ENCODE measurements at places on chromosomes 13 and 19.

- DNase-seq: no peak
Observed at GRCh38 chr13:76758257-76758656, 127.9 kb downstream of the KCTD12 start.

DNA sequence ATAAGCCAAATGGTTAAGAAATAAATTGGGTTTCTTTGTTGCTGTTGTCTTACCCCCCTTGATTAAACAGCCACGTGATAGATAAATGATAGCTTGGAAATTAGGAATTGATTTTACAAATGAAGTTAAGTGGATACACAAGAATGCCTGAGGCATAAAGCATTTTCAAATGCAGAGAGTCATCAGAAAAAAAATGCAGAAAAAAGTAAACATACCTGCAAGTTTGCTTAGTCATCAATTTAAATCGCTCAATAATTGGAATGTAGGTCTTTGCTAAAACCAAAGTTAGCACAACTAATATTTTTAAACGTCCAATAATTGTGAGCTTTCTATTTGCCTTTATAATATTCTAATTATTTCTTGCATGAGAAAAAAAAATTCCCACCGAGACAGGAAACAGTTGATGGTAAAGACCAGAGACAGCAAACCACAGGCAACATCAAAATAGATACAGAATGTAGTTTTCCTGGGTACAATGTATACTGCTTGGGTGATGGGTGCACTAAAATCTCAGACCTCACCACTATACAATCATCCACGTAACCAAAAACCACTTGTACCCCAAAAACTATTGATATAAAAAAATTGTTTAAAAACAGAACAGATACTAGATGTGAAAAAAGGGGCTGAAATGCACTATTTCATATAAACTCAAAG lies 924.0 kb downstream of the PCDH9 start:
- DNase-seq: no peak

GRCh38 chr19:55212447-55212846 lies 3.1 kb upstream of the PTPRH start:
- DNase-seq: no peak

- DNase-seq: no peak
Observed at GRCh38 chr13:38697628-38698333, 10.9 kb downstream of the FREM2 start.

GRCh38 chr19:31436121-31436776 lies 87.0 kb upstream of the TSHZ3 start:
- no peak for DNase-seq

DNA sequence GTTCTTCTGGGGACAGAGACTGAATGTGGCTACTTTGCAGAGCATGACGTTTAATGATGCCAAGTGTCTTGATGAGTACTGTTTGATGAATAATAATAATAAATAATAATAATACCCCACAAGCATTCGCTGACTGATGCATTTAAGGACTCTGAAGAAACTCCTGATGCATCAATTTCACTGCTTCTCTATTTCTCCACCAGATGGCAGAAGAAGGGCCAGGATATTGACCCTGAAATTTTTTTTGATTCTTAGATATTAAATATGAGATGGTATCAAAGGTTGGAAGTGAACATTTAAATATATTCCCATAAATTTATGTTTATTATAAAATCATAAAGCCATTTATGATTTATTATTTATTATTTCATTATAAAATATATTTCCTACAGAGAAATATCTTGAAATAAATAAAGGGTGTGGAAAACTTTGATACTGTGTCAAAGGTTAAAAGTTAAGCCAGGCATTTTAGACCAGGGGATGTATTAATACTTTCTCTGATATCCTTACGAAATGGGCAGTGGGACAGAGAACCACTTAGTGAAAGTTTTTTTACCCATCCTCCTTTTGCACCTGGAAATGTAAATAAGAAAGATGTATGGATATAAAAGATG lies 170.9 kb downstream of the LACC1 start:
- no peak for DNase-seq

GRCh38 chr13:77719128-77719527 lies 21.6 kb downstream of the SLAIN1 start:
- DNase-seq: no peak

- no peak for DNase-seq
Observed at GRCh38 chr13:38167164-38167822, 182.4 kb upstream of the UFM1 start.

- DNase-seq: peak; percentile 77
Observed at GRCh38 chr19:50858886-50859285, 4.2 kb downstream of the KLK3 start.

DNA sequence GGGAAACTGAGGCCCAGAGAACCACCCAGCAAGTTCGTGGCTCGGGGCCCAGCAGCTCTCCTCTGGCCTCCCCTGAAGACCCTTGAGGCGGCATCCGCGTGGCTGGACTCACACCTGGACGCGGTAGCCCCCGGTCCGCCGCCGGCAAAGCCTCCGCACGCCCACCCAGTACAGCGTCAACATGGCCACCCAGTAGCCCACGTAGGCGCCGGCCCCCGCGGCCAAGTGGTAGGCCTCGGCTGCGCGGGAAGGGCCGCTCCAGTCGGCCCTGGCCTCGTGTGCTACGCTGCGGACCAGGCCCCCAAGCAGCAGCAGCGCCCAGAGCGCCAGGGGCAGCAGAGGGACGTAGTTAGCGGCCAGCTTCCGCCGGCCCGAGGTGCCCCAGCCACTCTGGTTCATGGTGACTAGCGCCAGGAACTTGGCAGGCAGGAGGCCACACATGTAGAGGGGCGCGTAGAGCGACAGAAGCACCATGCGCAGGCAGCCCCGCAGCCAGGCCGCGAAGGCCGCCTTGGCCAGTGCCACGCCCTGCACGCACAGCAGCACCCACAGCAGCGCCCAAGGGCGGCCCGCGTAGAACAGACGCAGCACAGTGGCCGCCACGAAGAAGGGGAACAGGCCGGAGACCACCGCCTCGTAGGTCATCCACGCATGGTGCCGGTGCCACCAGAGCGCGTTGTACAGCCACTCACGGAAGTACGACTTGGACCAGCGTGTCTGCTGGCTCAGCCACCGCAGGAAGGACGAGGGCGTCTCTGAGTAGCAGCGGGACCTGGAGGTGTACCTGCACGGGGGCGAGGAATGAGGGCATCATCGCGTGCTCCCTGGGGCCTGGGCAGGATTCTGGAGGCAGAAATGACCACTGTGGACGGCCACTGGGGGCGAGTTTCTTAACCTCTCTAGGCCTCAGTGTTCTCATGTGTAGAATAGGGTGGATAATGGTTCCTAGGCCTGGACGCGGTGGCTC lies 10.2 kb downstream of the HAS1 start:
- no peak for DNase-seq

- no peak for DNase-seq
Observed at GRCh38 chr13:113669231-113669754, 2.3 kb downstream of the GRK1 start.

- no peak for DNase-seq
Observed at GRCh38 chr13:42354241-42355091, 82.5 kb downstream of the AKAP11 start.

DNA sequence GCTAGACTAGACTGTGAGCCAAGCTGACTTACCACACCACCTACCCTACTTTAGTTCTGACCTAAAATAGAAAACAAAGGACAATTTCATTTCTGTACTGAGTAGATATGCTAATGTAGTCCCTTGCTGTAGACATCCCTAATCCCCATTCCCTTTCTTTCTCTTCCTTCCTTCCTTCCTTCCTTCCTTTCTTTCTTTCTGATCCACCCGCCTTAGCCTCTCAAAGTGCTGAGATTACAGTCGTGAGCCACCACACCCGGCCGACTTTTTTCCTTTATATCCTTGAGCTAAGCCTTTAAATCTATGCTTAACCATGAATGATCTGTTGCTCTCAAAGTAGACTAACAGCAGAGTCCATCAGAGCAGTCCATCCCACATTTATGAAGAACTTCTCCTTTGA lies 465.0 kb downstream of the SLITRK6 start:
- no peak for DNase-seq

DNA sequence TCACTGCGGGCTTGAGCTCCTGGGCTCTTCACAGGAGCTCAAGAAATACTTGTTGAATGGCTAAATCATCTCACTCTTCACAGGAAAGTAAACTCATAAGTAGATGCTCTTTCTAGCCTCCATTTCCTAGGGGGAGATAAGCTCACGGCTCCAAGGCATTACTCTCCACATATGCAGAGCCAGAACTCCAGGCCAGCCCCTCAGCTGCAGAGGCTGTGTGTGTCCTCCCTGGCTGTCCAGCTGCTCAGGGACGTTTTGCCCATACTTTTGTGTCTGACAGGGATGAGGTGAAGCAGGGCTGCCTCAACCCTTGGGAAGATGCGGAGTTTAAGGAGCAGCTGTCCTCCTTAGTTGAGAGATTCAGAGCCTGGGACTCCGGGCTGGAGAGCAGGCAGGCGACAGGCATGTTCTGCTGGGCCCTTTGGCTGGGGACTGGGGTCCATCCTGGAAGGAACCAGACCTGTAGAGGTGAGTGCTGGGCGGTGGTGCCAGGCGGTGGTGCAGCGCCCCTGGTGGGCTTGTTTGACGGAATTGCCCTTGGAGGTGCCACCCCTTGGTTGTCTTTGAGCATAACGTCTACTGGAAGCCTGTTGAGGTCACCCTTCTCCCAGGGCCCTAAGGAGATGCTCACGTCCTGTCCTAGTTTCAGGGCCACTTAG lies 20.5 kb upstream of the SLC15A1 start:
- DNase-seq: no peak

GRCh38 chr13:97946951-97947588 lies 6.4 kb upstream of the IPO5 start:
- DNase-seq: no peak

DNA sequence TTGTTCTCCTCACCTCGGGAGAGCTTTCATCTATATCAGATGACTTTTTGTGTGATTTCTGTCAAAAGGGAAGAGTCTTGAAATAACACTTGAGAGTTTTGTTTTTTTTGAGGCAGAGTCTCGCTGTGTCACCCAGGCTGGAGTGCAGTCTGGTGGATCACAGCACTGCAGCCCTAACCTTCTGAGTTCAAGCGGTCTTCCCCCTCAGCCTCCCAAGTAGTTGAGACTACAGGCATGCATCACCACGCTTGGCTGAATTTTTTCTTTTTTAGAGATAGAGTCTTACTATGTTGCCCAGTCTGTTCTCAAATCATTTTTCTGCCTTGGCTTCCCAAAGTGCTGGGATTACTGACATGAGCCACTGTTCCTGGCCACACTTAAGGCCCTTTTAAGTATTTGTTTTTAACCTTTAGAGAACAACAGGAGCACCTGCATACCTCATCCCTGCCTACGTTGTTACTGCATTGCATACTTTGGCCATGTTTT lies 11.4 kb downstream of the NDFIP2 start:
- no peak for DNase-seq

GRCh38 chr13:32259116-32259515 lies 56.0 kb downstream of the ZAR1L start:
- DNase-seq: no peak

GRCh38 chr19:34430738-34431625 lies 2.8 kb downstream of the UBA2 start:
- peak; percentile 32 for DNase-seq

DNA sequence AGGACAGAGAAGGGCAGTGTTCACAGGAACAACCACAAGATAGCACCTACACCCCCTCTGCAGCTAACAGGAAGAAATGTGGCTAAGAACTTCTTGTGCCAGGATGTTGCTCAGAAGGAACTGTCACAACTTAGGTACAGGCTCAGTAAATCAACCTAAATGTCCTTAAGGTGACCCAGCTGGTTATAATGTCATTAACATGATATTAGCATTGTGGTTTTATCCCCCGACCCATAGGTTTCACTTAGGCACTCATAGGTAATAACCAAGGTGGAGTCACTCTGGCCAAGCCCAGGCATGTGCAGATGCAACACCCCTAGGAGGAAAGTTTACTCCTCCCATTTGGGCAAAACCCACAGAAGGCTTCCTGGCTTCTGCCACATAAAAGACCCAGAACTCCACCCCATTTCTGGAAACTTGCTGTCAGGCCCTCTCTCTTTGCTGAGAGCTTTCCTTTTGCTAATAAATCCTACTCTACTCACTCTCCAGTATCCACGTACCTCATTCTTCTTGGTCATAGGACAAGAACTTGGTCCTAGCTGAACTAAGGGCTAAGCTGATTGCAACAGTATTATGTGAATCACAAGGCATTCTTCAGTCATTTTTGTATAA lies 951.3 kb downstream of the SLITRK5 start:
- no peak for DNase-seq

- DNase-seq: no peak
Observed at GRCh38 chr13:92873029-92873428, 353.6 kb upstream of the GPC6 start.

GRCh38 chr19:29432677-29433076 lies 93.1 kb upstream of the VSTM2B start:
- no peak for DNase-seq

DNA sequence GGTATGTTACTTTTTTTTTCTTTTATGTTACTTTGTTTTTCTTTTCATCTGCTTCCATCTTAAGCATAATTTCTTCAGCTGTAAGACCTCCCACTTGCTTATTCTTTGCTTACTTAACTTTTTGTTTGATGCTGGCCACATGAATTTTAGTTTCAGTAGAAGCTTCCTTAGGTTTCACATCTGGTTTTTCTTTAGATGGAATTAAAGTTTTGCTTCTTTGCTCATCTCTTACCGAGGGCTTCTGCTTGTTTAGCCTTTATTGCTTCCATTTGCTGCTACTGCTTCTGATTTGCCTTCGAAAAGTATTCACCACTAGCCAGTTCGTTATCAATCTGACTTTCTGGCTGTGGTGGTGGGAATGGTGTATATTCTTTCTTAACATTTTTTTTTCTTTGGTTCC lies 90.9 kb downstream of the GJA3 start:
- DNase-seq: no peak

DNA sequence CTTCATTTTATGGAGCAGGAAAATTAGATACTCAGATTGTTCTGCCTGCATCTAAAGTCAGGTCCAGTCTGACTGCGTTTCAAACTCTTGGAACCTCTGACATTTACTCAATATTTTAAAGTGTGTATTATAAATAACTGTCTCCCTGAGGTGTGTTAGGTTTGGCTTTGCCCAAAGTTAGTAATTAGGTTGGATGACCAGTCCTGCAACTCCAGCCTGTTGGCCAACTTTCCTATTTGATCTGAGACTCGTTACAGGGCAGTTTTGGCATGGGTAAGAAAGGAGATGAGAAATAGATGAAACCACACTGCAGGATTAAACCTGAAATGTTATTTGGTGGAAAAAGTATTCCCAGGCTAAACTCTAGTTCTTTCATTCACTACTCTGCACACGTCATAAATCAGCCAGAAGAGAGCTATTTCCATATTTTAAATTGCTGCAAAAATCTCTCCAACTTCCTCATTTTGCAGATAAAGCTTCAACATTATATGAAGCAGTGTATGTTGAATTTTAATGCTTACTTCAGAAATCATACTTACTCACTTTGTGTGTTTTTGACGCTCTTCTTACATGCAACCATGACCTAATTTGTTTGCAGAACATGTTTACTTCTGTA lies 357.1 kb downstream of the DCT start:
- no peak for DNase-seq

DNA sequence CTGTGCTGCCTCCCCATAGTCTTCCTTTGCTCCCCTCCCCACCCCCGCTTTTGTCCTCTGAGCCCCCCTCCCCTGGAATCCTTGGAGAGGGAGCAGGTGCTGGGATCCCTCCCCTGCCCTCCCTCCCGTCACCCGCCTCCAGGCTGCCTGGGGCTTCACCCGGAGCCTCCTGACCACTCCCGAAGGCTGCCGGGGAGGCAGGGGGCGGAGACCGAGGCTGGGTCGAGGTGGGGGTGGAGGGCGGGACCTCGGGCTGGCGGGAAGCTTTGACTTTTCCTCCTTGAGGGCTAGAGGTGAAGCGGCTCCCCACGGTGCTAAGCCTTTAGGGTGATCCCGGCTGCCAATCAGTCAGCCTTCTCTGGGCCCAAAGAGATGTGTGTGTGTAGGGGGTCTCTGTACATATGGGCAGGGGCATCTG lies 1.5 kb downstream of the KMT5C start:
- peak; percentile 92 for DNase-seq
